ENCODE measurements at places on chromosomes 4 and X. TPM values are rescaled to one million over a fixed set of nuclear protein-coding genes. Genes with fewer than 3 reads are reported as not detected.

Gene ZDHHC9
- total RNA-seq, result 13.7 TPM

Gene KCNE5
- 0.35 TPM for total RNA-seq

Gene ASMT
- not detected for total RNA-seq

Gene S100P
- total RNA-seq, result 0.94 TPM

Gene TMPRSS11D
- 1.9 TPM for total RNA-seq

Gene SNCA
- 11.7 TPM for total RNA-seq

Gene SPANXB1
- not detected for total RNA-seq

Gene CLGN
- 4.4 TPM for total RNA-seq

Gene SRPX
- total RNA-seq, result 117 TPM

Gene KDR
- total RNA-seq, result 36.8 TPM

Gene IGFBP7
- 478 TPM for total RNA-seq

Gene TMPRSS11B
- not detected for total RNA-seq

Gene TCP11X2
- not detected for total RNA-seq

Gene PDHA2
- total RNA-seq, result not detected

Gene NDNF
- total RNA-seq, result 14.2 TPM

Gene MTTP
- 0.16 TPM for total RNA-seq

Gene DUX4
- total RNA-seq, result not detected

Gene GATB
- 13.5 TPM for total RNA-seq

Gene ADAM29
- total RNA-seq, result not detected

Gene XAGE3
- not detected for total RNA-seq

Gene HTN3
- not detected for total RNA-seq

Gene OGT
- 112 TPM for total RNA-seq

Gene SMARCA1
- total RNA-seq, result 58.8 TPM

Gene FRMPD3
- total RNA-seq, result under 0.01 TPM

Gene TLR3
- 4.3 TPM for total RNA-seq

Gene ABLIM2
- 13.5 TPM for total RNA-seq

Gene RAB33A
- 1.2 TPM for total RNA-seq

Gene TREX2
- total RNA-seq, result 1.6 TPM

Gene IDH3G
- total RNA-seq, result 55.5 TPM

Gene ACE2
- total RNA-seq, result 0.62 TPM

Gene HTATSF1
- 62.1 TPM for total RNA-seq

Gene ADGRL3
- total RNA-seq, result 7.2 TPM

Gene LARP7
- 71.7 TPM for total RNA-seq

Gene TBC1D8B
- 4.1 TPM for total RNA-seq

Gene POLN
- 4.6 TPM for total RNA-seq

Gene RAB9B
- total RNA-seq, result 9.4 TPM

Gene ZFP42
- total RNA-seq, result not detected

Gene HPGDS
- 1.7 TPM for total RNA-seq

Gene USP26
- total RNA-seq, result not detected

Gene PCDH19
- total RNA-seq, result 0.62 TPM

Gene IL1RAPL2
- not detected for total RNA-seq

Gene TMEM255A
- 8.9 TPM for total RNA-seq

Gene MAGEE2
- not detected for total RNA-seq

Gene FGD1
- total RNA-seq, result 12.0 TPM

Gene PRKG2
- total RNA-seq, result 15.6 TPM
